ENCODE measurements at places on chromosomes 2 and 18. TPM values are rescaled to one million over a fixed set of nuclear protein-coding genes. Genes with fewer than 3 reads are reported as not detected.

The NEUROD1 gene
- total RNA-seq: not detected

DNA sequence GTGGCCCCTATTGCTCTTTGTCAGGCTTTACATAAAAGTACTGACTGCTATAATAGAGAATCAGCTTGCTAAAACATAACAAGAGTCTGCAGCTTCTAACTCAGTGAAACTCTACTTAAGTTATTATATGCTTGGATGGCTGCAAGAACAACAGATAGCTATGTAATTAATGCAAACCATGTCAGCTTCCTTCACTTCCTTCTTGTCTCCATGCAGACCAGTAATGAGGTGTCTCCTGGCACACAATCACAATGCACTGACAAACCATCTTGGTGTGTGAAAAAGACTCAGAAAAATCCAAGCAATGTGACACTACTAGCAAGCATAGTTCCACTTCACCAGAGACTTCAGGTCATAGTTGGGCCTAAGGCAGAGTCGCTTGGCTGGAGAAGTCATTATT is 2068.9 kb upstream of the PIK3C3 start:
- no peak overlapping the region for H3K4me3 ChIP-seq
- H3K4me1 ChIP-seq: no peaks in the 10 kb centered on the region
- no peak overlapping the region for H3K27ac ChIP-seq
- DNase-seq: no peak
- H3K36me3 ChIP-seq: no peaks in the 10 kb centered on the region

The CHRNG gene
- total RNA-seq: not detected

The LHCGR gene
- not detected for total RNA-seq

DNA sequence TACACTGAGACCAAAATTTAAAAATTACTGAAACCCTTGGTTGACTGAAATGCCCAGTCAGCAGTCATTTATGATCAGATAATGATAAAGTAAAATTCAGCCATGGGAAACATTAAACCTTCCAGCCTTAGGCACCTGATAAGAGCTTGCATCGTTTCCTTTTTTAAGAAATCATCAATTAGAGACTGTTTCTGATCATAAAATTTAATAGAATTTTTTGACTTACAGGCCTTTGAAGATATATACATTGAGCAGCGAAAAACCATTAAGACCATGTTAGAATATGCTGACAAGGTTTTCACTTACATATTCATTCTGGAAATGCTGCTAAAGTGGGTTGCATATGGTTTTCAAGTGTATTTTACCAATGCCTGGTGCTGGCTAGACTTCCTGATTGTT is 99.6 kb upstream of the CSRNP3 start:
- no peaks in the 10 kb centered on the region for H3K4me1 ChIP-seq
- no peak overlapping the region for H3K27ac ChIP-seq
- H3K27me3 ChIP-seq: no peaks in the 10 kb centered on the region
- no peak overlapping the region for H3K4me3 ChIP-seq

The ZAP70 gene
- 297 TPM for total RNA-seq

- no peak overlapping the region for H3K4me3 ChIP-seq
- no peak overlapping the region for H3K27ac ChIP-seq
- no peaks in the 10 kb centered on the region for H3K36me3 ChIP-seq
Measured at GRCh38 chr2:129798301-129798581, 181.2 kb upstream of the RAB6C start.

The ABCG5 gene
- not detected for total RNA-seq

GRCh38 chr2:67145851-67146250 is 251.3 kb upstream of the ETAA1 start:
- H3K36me3 ChIP-seq: no peaks in the 10 kb centered on the region
- H3K27me3 ChIP-seq: no peaks in the 10 kb centered on the region
- H3K27ac ChIP-seq: no peak overlapping the region
- no peak for DNase-seq
- H3K4me3 ChIP-seq: no peak overlapping the region

DNA sequence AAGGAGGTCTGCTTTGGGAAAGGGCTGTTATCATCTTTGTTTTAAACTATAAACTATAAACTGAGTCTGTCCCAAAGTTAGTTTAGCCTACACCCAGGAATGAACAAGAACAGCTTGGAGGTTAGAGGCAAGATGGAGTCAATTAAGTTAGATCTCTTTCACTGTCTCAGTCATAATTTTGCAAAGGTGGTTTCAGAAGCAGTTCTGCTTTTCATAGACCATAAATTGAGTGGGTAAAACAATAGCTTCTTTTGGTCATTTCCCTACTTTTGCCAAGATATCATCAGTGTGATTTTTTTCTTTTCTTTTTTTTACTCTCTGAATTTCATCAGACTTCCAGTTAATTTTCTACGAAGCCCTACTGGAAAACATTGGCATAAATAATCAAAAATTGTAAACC is 117.0 kb downstream of the AP1S3 start:
- H3K4me1 ChIP-seq: no peaks in the 10 kb centered on the region
- no peak for DNase-seq
- H3K36me3 ChIP-seq: no peaks in the 10 kb centered on the region
- H3K4me3 ChIP-seq: no peak overlapping the region
- peaks cover 7% of the 10 kb centered on the region for H3K27me3 ChIP-seq
- H3K27ac ChIP-seq: no peak overlapping the region
